RWPE2 (cell line): ENCODE measurements at places on chromosomes 16 and 17.
A peak's percentile ranks its signal among the peaks of the same experiment; 100 is the strongest.

DNA sequence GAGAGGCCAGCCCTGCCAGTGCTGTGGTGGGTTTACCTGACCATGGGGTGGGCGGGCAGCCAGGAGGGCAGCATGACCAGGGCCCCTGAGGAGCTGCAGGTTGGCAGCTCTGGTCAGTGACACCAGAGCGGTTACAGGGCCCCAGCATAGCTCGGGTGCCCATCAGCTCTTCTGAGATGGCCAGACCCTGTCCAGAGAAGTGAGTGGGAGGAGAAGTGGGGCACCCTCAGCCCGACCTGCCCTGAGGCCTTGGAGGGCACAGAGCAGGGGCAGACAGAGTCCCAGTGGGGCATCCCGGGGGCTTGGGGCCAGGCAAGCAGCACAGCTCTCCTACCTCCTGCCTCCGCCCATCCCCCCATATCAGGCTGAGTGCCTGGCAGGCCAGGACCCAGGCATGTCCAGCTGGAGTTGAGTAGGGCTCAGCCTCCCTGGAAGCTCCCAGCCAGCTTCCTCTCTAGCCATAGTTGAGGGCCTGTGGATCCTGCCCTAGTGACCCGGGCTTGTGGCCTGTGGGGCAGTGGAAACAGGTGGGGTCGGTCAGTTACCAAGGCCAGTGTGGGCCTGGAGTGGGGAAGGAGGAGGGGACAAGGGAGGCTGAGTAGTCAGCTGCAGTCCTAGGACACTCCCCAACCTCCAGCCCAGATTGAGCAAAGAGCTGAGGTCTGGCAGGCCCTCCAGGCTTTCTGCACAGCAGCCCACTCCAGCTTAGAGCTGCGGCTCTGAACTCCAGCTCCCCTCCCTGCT is 83.5 kb downstream of the AMFR start:
- DNase-seq = no peak

DNA sequence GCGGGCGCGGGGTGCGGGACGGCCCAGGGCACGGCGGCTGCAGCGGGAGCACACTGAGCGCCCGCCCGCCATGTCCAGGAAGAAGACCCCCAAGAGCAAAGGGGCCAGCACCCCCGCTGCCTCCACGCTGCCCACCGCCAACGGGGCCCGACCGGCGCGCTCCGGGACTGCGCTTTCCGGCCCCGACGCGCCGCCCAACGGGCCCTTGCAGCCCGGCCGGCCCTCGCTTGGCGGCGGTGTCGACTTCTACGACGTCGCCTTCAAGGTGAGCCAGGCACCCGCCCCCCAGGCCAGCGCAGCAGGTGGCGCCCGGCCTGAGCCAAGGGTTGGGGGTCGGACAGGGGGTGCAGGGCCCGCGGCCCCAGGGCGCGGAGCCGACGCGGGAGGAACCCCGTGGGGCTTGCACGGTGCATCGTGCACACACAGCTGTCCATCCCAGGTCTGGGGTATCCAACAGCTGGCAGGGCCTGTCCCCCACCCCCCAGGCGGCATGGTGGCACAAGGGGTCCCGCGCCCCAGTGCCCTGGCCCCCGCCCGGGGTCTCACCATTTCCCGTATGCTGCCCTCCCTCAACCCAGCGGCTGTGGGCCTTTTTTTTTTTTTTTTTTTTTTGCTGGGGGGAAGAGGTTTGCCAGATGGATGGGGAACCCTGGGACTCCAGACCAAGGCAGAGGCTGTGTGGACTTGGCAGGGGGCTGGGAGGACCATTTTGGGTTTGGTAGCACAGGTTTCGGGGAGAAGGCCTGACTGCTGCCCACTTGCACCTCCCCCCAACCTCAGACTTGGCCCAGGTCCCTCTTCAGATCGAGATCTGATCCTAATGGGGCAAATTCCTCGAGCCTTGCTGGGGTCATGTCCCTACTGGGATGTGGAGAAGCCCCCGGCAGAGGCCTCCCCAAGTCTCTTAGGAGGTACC is 547 bp downstream of the RAB26 start:
- DNase-seq = peak; percentile 57

DNA sequence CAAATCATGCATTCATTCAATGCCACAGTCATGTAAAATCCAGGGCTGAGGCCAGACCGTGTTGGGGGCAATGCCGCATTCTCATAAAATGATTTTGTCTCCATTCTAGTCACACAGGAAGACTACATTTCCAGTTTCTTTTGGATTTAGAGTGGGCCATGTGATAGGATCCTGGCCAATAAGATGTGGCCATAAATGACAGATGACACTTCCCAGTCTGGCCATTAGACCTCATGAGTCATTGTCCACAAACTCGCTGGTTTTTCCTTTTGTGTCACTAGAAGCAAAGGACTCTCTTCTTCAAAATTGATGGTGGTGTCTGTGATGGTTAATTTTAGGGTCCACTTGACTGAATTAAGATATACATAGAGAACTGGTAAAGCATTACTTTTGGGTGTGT is 352.3 kb downstream of the UTP18 start:
- no peak for DNase-seq

- no peak for DNase-seq
Observed at GRCh38 chr17:68794636-68795434, 160.4 kb downstream of the ABCA8 start.

DNA sequence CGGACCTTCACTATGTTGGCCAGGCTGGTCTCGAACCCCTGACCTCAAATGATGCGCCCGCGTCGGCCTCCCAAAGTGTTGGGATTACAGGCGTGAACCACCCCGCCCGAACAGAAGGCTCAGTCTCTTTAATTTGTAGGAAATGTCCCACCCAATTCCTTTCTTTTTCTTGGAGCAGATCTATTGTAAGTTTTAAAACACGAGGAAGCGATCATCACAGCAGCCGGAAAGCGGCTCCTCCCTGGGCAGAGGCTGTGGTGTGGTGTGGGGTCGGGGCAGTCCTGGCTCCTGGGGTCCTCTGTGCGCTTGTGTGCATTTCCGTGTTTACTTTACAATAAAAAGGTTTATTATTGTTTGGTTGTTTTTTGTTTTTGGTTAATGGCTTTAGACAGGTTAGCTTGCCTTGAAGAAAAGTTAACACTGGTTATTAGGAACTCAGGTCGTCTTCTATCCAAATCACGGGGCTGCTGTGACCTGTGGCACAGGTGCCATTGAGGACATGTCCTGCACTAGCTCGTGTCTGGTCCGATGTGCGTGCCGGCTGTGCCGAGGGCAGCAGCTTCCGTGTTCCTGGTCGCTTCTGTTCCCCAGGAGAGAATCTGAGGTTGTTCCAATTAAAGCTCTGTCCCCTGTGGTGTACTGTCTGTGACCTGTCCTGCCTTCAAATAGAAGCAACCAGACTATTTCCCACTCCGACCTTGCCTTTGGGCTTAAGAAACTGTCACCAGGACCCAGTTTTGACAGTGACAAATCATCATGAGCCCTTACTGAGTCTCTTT is 83.1 kb downstream of the SEC14L1 start:
- no peak for DNase-seq

DNA sequence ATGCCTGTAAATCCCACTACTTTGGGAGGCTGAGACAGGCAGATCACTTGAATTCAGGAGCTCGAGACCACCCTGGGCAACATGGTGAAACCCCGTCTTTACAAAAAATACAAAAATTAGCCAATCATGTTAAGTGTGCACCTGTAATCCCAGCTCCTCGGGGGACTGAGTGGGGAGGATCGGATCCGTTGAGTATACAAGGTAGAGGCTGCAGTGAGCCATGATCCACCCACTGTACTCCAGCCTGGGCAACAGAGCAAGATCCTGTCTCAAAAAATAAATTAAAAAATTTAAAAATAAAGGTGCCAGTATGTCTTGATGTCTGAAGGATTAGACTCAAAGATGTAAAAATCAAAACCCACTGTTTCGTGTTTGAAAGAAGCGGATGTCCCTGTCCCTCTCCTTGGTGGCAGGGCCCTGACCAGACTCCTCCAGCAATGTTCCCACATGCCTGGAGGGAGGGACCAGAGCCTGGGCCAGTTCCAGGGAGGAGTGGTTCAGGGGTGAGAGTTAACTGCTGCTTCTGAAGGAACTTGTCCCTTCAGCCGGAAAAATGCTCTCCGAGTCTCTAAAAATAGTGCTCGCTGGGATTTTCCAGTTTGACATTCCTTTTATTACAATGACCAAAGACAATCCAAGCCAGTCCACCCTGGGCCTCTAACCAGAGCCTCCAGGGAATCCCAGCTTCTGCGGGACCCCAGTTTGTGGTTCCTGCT is 9.4 kb upstream of the CMTM4 start:
- no peak for DNase-seq

GRCh38 chr16:87342978-87343752 is 26.0 kb upstream of the C16orf95 start:
- no peak for DNase-seq

DNA sequence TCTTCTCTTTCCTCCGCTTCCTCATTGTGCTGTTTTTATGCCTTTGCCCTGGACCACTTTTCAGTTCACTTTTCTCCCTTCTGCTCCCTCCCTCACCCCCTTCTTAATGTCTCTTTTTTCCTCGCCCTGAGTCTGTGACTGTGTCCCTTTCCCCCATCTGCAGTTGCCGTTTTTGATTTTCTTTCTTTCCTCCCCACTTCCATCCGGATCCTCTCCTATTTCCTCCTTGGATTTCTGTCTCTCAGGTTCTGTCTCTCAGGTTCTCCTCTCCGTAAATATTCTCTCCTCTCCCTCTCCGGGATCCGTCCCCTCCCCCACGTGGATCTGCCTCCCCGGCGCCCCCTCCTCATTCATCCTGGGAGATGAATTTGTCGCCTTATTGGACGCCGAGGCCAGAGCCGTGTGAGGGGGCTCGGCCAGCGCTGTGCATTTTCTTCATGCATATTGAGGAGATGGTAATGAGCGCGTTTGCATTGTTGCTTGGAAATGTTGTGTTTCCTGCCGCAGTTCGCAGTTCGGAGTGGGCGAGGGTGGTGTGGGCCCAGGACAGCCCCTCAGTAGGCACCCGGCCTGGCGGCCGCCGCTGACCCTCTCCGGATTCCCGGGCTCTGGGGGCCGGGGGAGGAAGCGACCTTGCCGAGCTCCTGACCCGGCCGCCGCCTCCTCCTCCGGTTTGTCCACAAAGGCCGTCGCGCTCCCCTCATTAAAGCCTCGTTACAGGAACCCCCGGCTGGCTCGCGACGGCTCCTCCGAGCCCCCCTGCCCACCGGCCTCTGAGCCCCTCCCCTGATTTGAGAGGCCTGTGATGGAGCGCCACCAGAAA is 4.5 kb upstream of the IRX3 start:
- no peak for DNase-seq
